ENCODE measurements at places on chromosomes 5 and 9.

GRCh38 chr9:135065151-135065550 is 22.3 kb upstream of the OLFM1 start:
- no peak for DNase-seq

GRCh38 chr5:134133995-134134541 is 19.6 kb downstream of the TCF7 start:
- no peak for DNase-seq

DNA sequence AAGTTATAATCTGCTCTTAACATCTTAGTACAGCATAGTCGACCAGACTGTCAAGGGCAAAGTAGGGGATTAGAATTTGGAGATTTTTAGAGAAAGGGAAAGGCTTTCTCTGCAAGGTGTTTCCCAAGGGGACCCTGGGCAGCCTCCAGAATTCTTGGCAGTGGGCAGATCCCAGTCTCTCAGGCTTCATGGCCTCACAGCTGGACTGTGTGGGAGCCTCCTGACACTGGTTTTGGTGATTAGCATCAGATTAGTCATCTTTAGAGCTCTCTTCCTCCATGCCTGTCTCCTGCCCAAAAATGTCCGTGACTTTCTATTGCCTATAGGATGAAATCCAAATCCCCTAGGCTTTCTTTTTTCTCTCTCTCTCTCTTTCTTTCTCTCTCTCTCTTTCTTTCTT is 370.7 kb downstream of the ZSWIM6 start:
- no peak for DNase-seq

DNA sequence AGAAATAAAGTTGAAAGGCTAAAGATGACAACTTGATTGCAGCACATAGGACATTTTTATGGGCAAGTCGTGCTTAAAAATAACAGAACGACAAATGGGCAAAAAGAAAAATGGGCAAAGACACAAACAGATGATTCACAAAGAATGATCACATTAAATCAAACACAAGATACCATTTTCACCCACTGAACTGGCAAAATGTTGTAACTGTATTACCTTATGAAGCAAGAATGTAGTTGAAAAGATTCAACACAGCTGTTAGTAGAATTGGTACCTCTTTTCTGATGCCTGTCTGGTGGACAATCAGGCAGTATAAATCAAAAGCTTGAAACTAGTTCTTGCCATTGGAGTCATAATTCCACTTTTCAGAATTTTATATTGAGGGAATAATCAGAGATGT is 81.0 kb upstream of the PALM2AKAP2 start:
- no peak for DNase-seq

- DNase-seq, result no peak
Observed at GRCh38 chr5:12661617-12662370, 757.5 kb upstream of the CTNND2 start.

GRCh38 chr5:31758803-31759425 is 120.0 kb downstream of the PDZD2 start:
- no peak for DNase-seq

DNA sequence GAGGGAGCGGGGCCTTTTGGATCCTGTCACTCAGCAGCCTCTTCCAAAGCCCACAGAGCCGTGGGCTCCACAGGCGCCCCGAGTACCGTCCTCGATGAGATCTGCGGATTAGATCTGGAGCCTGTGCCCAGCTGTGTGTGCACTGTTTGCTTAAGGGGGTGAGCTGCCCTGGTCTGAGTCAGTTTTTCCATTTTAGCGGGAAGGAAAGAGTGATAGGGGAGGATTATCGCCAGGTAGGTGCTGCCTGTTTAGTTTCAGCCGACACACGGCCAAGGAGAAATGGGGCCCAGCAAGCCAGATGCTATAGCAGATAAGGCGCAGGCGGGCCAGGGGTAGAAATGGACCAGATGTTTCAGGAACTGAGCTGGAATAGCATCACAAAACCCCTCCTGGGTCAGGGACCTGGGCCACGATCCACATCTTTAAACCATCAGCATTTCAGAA is 18.1 kb downstream of the COL5A1 start:
- DNase-seq, result no peak

GRCh38 chr9:17699615-17700330 is 120.9 kb downstream of the SH3GL2 start:
- DNase-seq, result no peak

- no peak for DNase-seq
Observed at GRCh38 chr9:100014846-100015245, 84.0 kb downstream of the ERP44 start.

- no peak for DNase-seq
Observed at GRCh38 chr9:35756275-35757225, 2.5 kb upstream of the MSMP start.

DNA sequence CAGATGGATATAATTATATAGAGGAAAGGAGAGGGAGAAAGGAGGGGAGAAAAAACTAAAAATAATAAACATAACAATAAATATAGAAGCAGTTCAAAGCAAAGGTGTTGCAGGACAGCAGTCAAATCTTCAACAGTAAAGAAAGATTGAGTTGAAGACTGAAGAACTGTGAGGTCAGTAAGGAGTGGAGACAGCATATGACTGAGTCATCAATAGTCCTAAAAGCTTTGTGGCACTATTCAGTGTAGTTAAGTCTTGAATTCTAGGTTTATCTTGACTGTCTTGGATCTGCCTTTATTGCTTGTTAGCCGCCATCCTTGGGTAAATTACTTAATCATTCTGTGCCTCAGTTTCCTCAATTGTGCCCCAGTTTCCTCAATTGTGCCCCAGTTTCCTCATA is 137.0 kb downstream of the MRPS30 start:
- DNase-seq, result no peak

- no peak for DNase-seq
Observed at GRCh38 chr5:60340326-60340725, 359.6 kb downstream of the DEPDC1B start.

- no peak for DNase-seq
Observed at GRCh38 chr9:125861405-125862058, 114.4 kb downstream of the PBX3 start.

GRCh38 chr9:99181621-99182020 is 40.1 kb downstream of the ALG2 start:
- no peak for DNase-seq

DNA sequence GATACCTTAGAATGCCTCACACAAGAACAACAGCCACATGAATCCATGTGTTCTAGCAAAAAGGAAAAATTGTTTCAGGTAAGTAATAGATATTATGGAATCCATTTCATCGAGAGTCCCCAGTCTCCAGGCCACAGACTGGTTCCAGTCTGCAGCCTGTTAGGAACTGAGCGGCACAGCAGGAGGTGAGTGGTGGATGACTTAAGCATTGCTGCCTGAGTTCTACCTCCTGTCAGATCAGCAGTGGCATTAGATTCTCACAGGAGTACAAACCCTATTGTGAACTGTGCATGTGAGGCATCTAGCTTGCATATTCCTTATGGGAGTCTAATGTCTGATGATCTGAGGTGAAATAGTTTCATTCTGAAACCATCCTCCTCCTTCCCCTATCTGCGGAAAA is 207.0 kb downstream of the CSNK1G3 start:
- DNase-seq, result no peak

DNA sequence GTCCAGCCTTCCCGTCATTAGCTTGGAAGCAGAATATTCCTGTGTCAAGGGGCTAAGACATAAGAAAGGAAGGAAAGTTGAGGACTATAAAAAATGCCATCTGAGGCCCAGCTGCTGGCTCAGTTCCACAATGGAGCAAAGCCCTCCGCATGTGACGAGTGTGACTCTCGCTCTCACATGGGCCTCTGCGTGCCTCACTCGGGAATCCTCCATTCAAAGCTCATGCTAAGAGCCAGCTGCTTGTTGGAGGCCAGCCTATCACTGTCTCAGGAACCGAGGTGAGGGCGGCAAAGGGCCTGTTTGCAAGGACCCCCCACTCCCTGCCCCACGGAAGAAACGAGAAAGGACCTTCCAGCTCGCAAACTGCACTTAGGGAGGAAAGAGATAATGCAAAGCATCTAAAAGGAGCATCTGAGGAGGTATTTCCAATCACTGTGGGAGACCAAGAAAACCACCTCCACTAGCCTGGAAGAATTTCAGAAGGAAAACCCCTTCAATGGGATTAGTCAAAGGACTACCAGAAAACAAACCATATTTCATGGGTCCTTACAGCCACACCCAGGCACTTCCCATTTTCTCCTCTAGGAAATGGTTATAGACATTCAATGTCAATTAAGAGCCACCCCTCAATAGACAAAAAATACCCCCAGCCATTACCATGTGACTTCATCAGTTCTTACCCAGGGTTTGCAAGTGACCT is 95.3 kb downstream of the PRRT1B start:
- DNase-seq, result no peak

GRCh38 chr9:38412751-38413150 is 11.5 kb downstream of the IGFBPL1 start:
- DNase-seq, result no peak

- no peak for DNase-seq
Observed at GRCh38 chr5:14720236-14720923, 55.9 kb downstream of the OTULIN start.

DNA sequence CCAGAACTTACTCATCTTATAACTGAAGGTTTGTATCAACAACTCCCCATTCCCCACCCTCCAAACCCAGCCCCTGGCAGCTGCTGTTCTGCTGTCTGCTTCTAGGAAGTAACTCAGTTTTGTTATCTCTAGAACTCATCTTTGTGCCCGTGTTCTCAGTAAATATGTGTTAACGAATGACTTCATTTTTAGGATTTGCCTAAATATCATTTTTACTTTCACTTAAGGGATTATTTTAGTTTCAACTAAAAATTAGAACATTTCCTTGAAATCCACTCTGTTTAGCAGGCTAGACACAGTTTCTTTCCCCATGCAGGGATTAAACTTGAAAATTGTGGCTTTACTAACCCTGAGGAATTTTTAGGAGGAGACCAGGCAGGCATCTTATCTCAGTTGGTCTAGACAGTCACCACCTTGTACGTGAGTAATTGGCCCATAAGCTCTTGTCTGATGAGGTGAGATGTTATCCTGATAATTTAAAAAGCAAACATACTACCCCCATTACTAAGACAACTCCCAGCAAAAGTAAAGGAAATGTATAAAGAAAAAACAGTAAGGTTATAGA is 68.2 kb upstream of the TNFAIP8 start:
- no peak for DNase-seq

GRCh38 chr5:136022965-136023364 is 5.8 kb upstream of the TGFBI start:
- no peak for DNase-seq

GRCh38 chr5:2149195-2149539 is 266.4 kb upstream of the IRX4 start:
- DNase-seq, result no peak

GRCh38 chr9:135945969-135946368 is 15.2 kb downstream of the UBAC1 start:
- DNase-seq, result no peak

DNA sequence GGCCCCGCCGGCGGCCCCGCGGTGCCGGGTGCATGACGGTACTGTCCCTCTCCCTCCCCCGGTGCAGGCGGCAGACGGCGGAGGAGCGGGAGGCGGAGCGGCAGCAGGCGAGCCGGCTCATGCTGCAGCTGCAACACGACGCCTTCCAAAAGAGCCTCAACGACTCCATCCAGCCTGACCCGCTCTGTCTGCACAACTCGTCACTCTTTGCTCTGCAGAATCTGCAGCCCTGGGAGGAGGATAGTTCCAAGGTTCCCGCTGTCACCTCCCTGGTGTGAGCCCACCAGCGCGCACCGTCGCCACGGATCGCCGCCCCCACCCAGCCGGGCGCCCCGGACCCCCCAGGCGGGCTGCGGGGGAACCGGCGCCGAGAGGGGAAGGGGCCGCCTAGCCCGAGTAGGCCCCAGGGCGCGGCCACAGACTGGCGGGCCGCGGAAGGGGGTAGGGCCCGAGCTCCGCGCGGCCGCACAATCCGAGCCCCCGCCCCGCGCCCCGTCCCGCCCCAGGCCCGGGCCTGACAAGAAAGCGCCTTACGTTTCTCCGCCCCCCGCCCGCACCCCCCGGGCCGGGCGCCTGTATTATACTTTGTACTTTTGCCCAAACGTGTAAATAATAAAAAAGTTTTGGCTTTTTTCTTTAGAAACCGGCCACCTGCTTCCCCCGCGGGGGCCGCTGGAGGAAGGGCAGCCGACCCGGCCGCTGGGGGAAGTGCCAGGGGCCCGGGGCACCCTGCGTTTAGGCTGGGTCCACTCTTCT is 2.5 kb downstream of the TLX3 start:
- DNase-seq, result no peak

GRCh38 chr5:64637144-64637543 is 53.2 kb upstream of the SHISAL2B start:
- DNase-seq, result no peak

GRCh38 chr9:76866689-76867088 is 39.2 kb downstream of the PRUNE2 start:
- peak; percentile 40 for DNase-seq

GRCh38 chr9:127589955-127590370 is 22.1 kb upstream of the STXBP1 start:
- DNase-seq, result no peak

DNA sequence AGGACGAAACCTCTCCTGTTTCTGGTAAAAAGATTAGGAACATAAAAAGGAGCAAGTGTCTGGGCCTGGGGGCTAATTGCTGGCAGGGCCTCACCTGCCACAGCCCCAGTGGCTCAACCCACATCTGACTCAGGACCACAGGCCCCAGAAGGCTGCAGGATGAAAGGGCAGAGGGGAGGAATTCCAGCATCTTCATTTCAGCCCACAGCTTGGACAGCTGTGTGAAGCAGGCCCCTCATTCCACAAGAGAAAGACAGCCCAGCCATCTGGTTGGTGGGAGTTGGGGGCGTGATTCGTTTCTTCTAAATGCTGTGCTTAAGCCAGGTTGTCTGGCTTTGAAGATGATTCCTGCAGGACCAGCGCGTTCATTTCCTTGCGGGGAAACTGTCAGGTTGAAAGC is 29.1 kb downstream of the NKX2-5 start:
- DNase-seq, result no peak

- DNase-seq, result no peak
Observed at GRCh38 chr5:43274435-43275114, 38.6 kb downstream of the HMGCS1 start.

GRCh38 chr5:76483433-76483832 is 80.3 kb downstream of the IQGAP2 start:
- DNase-seq, result no peak

DNA sequence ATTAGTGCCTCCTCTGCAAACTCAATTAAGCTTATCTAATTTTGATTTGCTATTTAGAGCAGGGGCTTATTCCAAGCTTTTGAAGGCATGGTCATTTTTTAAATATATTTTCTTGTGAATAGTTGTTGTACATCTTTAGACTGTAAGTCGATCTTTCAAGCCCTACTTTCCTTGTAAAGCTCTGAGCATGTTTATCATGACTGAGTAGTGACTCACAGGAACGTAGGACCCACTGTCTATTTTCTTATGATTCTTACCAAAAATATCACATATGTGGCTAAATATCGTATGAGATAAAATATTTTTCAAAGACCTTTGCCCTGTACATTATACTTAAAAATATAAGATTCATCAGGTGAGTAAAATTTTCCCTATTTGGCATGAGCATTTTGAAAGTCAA is 440.4 kb upstream of the GRIN3A start:
- no peak for DNase-seq

GRCh38 chr9:89803403-89803802 is 198.6 kb downstream of the GADD45G start:
- no peak for DNase-seq

DNA sequence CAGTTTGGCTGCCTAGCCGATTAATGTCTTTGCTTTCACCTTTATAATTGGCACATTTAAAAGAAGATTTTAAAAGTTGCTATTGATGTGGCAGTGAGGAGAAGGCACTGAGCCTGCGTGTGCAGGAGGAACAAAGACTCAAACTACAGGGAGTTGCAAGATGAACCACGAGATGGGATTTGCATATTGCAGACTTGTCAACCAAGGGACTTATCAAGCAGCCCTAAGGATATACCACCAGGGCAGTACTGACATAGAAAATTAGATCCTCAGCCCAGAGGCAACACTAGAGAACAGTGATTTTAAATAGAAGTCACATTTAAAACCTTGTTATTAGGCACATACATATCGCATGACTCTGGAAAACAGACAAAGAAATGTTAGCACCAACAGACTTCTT is 342.6 kb downstream of the GLIS3 start:
- no peak for DNase-seq

Data from epithelial cell of prostate (primary cell).